Mammary epithelial cell (primary cell): ENCODE measurements at places on chromosomes 7 and 10. TPM values are rescaled to one million over a fixed set of nuclear protein-coding genes. Genes with fewer than 3 reads are reported as not detected.

The SLC4A2 gene
- polyA plus RNA-seq: 57.9 TPM

The CALY gene
- polyA plus RNA-seq: not detected

The LIPJ gene
- polyA plus RNA-seq: not detected

The SEMA3E gene
- polyA plus RNA-seq: 0.65 TPM

The CAPZA2 gene
- 50.5 TPM for polyA plus RNA-seq

The SYT15B gene
- 0.01 TPM for polyA plus RNA-seq
